ENCODE measurements at places on chromosomes 11 and 22. TPM values are rescaled to one million over a fixed set of nuclear protein-coding genes. Genes with fewer than 3 reads are reported as not detected.

DNA sequence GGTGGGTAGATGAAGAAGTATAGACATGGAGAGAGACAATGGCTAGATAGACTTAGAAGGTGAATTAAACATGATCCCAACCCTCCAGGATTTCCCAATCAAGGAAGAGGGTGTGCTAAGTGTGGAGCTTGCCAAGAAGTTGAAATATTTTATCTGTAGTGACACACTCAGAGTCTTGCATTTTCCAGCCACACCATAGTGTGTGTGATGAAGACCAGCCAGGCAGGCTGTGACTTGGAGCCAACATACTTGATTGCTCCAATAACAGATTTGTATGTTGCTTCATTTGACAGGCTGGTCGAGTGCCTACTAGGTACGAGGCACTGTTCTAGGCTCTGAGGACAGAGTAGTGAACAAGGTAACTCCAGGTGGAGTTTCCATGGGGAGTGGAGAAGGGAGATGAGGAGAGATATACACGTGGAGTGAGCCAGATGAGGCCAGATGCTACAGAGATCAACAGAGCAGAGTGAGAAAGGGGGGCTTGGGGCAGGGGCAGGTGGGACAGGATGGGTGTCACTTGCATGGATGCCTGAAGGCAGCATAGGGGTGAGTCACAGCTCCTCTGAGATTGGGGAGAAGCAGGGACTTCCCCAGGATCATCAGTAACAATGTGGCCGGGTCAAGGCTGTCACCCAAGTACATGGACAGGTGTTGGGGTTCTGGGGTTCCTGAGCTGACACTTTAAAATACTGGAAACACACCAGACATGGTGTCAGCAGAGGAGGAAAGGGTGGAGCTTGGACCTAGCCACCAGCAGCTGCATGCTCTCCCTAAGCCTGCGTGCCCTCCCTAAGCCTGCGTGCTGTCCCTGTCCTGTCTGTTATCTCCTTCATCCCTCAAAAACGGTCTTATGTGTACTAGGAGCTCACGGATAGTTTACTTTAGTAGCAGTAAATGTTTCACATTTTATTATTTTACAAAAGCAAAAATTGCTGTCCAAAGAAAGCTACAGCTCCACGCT, 23.6 kb downstream of the PDGFB start:
- H3K4me1 ChIP-seq = peaks cover 19% of the 10 kb centered on the region
- no peak overlapping the region for H3K27ac ChIP-seq
- H3K36me3 ChIP-seq = peaks cover 22% of the 10 kb centered on the region
- DNase-seq = no peak
- H3K27me3 ChIP-seq = no peaks in the 10 kb centered on the region

DNA sequence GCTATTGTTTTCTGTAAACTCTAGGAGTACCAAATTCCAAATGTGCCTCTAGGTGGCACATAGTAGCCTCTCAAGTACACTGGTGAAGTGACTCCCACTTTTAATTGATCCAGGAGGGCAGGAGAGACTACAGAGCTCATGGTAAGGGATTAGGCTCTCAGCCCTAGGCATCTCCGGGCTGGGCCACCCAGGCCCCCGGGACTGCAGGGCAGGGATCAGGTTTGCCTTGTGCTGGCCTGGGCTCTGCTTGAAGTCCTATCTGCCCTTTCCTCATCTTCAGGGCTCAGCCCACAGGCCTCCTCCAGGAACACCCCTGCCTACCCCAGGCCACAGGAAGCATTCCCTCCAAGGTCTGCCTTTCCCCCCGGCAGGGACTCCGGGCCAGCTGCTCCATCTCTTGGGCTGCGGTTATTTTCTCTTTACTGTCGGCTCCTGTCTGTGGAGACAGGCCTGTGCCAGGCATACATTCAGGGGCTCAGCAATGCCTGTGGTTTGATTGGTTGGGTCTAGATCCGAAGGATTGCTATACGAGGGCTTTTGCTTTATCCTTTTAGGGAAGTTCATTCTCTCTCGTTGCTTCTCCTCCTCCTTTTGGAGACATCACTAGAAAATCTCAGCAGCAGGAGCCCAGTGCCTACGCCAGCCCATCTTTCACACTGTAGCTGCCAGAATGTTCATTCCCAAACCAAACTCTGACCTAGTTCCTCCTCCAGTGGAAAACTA, 32.8 kb downstream of the PARVA start:
- no peak overlapping the region for H3K27ac ChIP-seq
- DNase-seq = no peak
- peaks cover 28% of the 10 kb centered on the region for H3K4me1 ChIP-seq
- no peaks in the 10 kb centered on the region for H3K27me3 ChIP-seq

The GPR83 gene
- 0.04 TPM for polyA plus RNA-seq

- H3K27ac ChIP-seq = peak overlapping the region; percentile 73
- H3K36me3 ChIP-seq = peaks cover 56% of the 10 kb centered on the region
- H3K4me1 ChIP-seq = peaks cover 44% of the 10 kb centered on the region
- H3K27me3 ChIP-seq = no peaks in the 10 kb centered on the region
- no peak for DNase-seq
Observed at GRCh38 chr22:20563466-20563906, 56.1 kb downstream of the MED15 start.

DNA sequence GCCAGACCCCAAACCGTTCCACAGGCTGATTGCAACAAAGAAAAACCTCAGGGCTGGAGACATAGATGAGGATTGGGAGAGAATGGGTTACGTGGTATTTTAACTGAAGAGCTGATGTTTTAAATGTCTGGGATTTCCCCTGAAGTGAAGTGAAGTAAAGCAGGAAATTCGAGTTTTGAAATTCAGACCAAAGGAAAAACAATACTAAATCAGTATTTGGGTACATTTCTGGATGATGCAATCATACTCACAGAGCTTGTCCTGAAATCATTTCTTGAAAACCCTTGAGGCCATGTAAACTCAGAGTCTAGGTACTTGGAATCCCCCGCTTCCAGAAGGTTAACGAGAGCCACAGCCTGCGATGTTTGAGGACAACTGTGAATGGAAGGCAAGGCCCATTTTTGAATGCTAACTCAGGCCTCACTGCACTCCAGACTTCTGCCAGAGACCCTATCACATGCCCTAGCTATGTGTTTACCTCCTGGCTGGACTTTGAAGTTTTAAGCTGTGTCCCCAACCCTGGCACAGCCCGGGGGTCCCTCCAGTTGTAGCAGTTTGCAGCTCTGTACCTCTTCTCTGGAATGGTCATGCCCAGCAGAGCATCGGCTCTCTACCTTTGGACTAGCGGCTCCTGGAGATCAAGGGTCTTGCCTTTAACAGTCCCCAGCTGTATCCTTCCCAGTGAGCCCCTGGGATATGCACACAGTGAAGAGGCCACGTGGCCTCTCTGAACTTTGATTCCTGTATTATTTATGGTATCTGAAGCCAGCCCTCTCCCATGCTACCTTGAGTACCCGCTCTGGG, 5.4 kb upstream of the FTH1 start:
- peak overlapping the region; percentile 100 for H3K27ac ChIP-seq
- DNase-seq = no peak
- H3K4me3 ChIP-seq = peak overlapping the region; percentile 42
- H3K36me3 ChIP-seq = no peaks in the 10 kb centered on the region
- peaks cover 65% of the 10 kb centered on the region for H3K4me1 ChIP-seq

DNA sequence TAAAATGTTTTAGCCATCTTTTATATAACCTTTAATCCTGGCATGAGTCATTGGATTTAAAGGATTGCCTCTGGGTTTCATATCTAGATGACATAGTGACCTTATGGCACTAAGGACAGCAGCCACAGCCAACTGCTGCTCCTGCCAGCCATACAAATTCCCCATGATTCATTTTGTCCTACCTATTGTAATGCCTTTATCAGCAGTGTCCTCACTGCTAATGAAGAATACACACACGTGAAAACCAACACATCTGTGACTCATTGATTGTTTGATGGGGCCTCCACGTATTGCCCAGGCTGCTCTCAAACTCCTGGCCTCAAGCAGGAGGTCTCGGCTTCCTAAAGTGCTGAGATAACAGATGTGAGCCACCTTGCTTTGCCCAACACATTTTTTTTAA, 1.8 kb downstream of the LDHAL6A start:
- no peak overlapping the region for H3K27ac ChIP-seq
- H3K36me3 ChIP-seq = no peaks in the 10 kb centered on the region
- H3K4me1 ChIP-seq = no peaks in the 10 kb centered on the region
- no peak for DNase-seq

The CSNK2A3 gene
- polyA plus RNA-seq = 1.8 TPM

The HEPACAM gene
- not detected for polyA plus RNA-seq

- no peak within 1 kb of the TSS for H3K27ac ChIP-seq
- no peak within 1 kb of the TSS for H3K4me3 ChIP-seq
- DNase-seq = no peak
Observed at GRCh38 chr11:19060629-19061028, at the start of gene MRGPRX2. MRGPRX2 (minus strand) TSS chr11:19060717; CDS start chr11:19056402, 4,315 bp downstream.

The SEZ6L gene
- polyA plus RNA-seq = not detected

The JAML gene
- not detected for polyA plus RNA-seq

The CASP12 gene
- not detected for polyA plus RNA-seq

- peaks cover 8% of the 10 kb centered on the region for H3K4me1 ChIP-seq
- no peaks in the 10 kb centered on the region for H3K27me3 ChIP-seq
- no peaks in the 10 kb centered on the region for H3K36me3 ChIP-seq
- no peak for DNase-seq
- no peak overlapping the region for H3K4me3 ChIP-seq
- H3K27ac ChIP-seq = no peak overlapping the region
Observed at GRCh38 chr22:30385942-30386341, 1.3 kb downstream of the RNF215 start.
